ENCODE measurements at places on chromosomes 1 and 21.

- DNase-seq: no peak
These were observed 32.8 kb upstream of the SLC45A1 start for GRCh38 chr1:8285103-8285502.

DNA sequence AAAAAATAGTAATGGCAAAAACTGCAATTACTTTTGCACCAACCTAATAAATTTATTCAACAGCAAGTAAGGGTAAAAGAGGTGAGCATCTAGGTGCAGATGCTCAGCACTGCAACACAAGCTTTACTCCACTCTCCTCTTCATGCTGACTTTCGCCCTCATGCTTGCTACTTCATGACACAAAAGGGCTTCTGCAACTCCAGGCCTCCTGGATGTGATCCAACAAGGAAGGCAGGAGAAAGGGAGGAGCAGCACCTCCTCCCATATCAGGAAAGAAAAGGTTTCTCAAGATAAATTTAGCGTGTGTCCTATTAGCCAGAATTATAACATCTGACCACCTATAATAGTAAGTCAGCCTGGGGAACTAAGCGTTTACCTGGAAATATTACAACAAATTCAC is 11.6 kb downstream of the SYF2 start:
- DNase-seq: no peak

GRCh38 chr1:198275597-198275996 is 118.8 kb downstream of the NEK7 start:
- no peak for DNase-seq

DNA sequence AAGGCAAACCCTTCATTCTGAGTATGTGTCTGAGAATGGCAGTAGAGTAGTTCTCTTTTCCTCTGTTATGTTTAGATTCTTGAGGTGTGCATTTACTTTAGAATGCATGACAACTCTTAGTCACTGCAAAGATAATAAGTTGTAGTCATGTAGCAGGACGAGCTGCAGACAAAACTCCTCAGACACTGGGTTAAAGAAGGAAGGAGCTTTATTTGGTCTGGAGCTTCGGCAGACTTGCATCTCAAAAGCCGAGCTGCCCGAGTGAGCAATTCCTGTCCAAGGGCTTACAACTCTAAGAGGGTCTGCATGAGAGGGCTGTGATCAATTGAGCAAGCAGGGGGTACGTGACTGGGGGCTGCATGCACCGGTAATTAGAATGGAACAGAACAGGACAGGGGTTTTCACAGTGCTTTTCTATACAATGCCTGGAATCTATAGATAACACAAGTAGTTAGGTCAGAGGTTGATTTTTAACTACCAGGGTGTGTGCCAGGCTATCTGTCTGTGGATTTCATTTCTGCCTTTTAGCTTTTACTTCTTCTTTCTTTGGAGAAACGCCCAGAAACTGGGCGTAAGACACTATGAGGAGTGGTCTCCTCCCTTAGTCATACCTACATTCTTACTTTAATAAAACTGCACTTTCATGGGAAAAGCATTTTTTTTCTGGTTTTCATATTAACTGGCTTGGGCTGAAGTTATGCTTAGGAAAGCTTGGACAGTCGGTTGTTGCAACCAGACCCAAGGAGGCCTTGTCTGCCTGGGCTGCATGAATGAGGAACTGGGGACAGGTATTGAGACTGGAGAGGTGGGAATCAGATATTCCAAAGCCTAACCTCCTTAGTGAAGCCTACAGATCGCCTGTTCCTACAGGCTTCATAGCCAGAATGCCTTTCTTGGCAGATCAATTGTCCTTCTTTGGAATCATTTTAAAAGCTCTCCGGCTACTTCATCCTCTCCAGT is 115.1 kb downstream of the RHOU start:
- no peak for DNase-seq

DNA sequence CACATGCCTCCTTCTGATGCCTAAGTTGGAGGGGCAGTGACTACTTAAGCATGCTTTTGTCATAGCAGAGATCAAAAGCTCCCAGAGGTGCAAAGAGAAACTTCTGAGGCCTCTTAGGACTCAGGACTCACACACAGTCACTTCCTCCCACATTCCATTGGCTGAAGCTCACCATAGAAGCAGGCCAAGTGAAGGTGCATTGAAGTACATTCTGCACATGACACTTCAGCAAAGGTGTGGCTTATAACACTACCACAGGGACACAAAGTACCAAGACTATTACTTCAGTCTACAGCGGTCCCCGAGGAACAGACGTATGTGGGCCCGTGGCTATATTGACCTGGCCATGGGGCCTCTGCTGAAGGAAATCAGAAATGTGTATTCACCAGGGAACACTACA is 2.5 kb upstream of the POGK start:
- no peak for DNase-seq

DNA sequence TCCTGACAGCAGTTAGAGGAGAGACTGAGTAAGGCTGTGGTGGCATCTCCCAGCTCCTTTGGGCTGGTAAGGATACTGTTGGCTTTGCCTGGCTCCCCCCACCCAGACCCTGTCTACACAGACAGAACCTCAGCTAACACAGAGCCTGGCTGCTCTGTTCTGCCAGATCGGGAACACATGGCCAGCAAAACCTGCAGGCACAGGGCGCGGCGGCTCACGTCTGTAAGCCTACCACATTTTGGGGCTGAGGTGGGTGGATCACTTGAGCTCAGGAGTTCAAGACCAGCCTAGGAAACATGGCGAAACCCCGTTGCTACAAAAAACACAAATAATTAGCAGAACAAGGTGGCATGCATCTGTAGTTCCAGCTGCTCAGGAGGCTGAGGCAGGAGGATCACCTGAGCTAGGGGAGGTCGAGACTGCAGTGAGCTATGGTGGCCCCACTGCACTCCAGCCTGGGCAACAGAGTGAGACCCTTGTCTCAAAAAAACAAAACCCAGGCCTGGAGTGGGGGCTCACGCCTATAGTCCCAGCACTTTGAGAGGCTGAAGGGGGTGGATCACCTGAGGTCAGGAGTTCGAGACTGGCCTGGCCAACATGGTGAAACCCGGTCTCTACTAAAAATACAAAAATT is 6.7 kb downstream of the CSTB start:
- no peak for DNase-seq

DNA sequence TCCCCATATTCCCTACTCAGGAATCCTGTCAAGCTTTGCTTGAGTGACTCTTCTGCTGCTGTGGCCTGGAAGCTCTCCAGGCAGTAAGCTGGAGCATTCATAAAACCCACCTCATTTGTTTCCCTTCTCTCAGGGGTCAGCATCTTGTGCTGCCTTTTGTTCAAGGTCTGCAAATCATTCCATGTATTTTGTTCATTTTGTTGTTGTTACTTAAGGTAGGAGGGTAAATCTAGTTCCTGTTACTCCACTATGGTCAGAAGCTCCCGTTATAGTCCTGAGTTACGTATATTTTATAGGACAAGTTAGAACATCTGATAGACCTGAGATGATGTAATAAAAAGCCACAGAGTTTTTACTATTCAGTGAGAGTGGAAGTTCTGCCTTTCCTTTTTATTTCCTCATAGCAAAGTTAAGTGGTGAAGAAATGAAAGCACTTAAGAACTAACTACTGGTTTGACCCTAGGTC is 9.9 kb downstream of the SYNJ1 start:
- DNase-seq: no peak

DNA sequence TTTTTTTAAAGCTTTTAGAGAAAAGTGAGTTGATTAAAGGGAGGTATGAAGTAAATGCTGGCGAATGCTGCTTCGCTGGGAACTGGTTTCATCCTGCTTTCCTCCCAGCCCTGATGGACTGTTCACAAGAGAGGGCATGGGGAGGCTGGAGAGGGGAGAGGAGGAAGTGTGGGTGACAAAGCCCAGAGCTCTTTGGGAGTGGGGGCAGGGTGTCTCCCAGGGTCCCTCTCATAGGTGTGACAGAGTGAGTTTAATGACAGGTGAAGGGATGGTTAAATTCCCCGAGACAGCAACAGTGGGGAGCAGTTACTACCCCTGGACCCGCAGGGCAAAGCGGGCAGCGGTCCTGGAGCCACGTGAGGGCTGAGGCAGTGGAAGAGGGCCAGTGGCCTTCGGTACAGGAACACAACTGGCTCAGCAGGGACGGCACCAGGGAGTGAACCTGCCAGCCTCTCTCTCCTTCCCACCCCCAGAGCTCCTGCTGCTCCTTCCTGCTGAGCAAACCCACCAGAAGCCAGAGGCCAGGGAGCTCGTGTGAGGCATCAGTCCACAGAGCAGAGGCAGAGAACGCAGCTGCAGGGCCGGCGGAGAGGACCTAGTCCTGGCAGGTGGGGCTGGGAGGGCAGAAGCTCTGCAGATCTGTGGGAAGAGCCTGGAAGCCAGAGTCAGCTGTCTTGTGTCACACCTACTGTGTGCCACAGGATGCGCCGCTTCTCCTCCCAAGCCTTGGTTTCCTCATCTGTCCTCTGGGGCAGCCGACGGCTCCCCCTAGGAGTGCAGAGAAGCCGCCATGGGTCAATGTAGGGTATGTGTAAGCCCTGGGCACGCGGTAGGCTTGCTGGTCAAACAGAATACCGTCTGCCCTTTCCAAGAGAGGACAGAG is 20.9 kb upstream of the LRP8 start:
- DNase-seq: no peak

DNA sequence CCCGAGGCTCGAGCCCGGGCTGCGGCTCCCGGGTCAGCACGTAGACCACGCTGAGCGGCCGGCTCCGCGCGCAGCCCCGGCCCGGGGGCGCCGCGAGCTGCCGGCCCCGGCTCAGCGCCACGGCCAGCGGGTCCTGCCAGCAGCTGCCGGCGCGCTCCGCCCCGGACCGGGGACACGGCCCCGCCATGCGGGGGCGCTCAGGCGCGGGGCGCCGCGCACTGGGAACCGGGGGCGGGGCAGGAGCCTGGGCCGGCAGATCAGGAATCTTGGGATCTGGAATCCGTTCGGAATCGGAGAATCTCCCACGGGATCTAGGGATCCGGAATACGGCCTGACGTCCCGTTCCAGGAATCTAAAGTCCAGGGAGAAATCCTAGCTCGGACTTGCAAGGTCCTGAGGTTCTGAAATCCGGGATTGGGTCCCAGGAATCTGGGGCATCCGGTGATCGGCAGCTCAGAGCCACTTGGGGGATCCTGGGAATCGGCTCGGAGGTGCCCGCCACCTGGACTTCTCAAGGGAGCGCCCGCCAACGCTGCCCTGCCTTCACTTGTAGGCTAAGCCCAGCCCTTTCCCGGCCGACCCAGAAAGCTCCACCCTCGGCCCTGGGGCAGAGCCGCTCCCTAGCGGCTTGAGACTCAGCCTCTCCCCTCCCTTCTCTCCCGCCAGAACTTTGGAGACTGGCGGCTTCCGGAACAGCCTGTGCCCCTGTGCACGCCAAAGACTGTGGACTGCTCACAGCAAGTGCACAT is at the start of gene MAP3K6:
TSS of gene MAP3K6 (minus strand) at position 551 of the 749 bp plus-strand sequence. CDS start at position 187, 364 bp downstream.
- no peak for DNase-seq

GRCh38 chr1:151849126-151849525 is 4.4 kb downstream of the THEM5 start:
- DNase-seq: no peak

GRCh38 chr1:7861452-7861851 is 8.6 kb upstream of the UTS2 start:
- DNase-seq: no peak

DNA sequence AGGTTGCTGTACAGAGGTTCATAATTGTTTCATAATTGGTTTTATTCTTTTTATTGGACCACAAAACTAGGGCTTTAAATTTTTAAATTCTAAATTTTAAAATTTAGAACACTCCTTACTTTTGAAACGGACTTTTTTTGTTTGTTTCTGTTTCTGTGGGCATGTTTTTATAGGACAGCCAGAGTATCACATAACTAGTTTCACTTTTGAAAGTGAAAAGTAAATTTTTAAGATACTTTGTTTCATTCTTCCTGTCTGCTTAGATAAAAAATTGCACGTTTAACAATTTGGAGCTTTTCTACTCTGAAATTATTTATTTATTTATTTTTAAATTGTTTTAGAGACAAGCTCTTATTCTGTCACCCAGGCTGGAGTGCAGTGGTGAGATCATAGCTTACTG is 29.7 kb downstream of the MDM4 start:
- no peak for DNase-seq

DNA sequence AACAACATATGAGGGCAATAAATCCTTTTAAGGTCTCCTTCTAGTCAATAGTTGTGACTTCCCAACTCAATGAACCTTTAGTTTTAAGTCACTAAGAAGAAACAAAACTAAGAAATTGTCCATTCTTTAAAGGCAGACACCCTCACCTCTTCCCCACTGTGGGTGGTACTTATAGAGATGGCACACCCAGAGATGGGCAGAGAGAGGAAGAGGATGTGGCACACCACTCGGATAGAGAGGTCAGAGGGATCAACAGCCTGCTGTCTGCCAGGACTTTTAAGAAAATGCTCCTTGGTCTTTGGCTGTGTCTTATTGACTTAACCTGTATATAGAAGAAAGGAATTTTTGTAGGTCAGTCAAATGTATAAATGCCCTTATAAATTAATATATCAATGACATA is 45.1 kb downstream of the FASLG start:
- no peak for DNase-seq

- DNase-seq: no peak
These were observed 1047.3 kb downstream of the ADGRL2 start for GRCh38 chr1:82848043-82848442.

DNA sequence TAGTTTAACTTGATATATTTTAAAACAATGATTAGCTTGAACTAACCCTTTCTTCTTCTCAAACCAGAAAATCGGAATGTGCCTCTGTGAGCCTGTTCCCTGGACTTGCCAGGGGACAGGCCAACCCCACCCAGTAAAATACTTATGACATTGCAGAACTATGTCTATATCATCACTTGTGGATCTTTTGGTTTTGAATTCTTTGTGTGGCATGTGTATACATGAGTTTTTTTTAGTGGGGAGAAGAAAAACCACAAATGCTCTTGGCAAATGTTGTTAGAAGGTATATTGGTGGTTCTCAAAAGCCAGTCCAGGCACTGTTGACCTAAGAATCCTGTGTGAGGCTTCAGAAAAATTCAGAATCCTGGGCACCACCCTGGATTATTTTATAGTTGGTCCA is 347.4 kb downstream of the SIPA1L2 start:
- DNase-seq: no peak

GRCh38 chr21:28781602-28782276 is 210.9 kb downstream of the LTN1 start:
- no peak for DNase-seq

DNA sequence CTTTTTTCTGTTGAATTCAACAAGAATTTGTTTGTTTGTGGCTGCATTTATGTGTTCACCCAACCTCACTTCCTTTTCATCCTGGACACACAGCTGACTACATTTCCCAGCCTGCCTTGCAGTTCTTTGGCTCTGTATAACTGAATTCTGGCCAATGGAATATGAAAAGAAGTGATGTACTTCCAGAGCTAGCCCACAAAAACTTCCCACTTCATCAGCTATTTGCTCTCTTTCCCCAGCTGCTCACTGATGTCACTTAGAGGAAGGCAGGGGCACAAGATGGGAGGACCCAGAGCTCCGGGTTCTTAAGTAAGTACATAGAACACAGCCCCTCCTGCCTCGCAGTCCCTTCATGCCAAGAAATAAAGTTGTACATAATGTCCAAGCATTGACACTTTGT is 235.0 kb upstream of the FGGY start:
- DNase-seq: no peak
